ENCODE measurements at places on chromosomes 13 and 19. TPM values are rescaled to one million over a fixed set of nuclear protein-coding genes. Genes with fewer than 3 reads are reported as not detected.

DNA sequence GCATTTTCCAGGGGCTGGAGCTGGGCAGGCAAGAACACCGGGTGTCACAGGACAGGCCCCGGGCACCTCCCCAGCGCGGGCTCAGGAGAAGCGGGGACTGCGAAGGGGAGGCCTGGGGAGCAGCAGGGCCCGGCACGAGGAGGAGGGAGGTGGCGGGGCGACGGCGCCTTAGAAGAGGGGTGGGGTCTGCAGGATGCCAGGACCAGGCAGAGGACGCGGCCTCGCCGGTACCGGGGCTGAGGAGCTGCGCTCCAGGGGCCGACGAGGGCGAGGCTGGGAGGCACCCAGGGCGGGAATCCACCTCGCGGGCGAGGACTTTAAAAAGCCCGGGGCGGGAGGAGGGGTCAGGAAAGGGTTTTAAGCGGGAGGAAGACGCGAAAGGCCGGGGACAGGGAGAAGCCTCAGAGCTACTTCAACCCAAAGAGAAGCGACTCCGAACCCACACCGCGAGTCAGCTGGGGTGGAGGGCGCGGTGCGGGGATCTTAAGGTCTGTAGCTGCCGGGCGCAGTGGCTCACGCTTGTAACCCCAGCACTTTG lies 665 bp downstream of the ZNF347 start:
- H3K36me3 ChIP-seq, result no peaks in the 10 kb centered on the region
- peaks cover 12% of the 10 kb centered on the region for H3K4me1 ChIP-seq
- H3K27me3 ChIP-seq, result no peaks in the 10 kb centered on the region
- peak; percentile 69 for DNase-seq
- no peak overlapping the region for H3K27ac ChIP-seq
- peak overlapping the region; percentile 94 for H3K4me3 ChIP-seq

DNA sequence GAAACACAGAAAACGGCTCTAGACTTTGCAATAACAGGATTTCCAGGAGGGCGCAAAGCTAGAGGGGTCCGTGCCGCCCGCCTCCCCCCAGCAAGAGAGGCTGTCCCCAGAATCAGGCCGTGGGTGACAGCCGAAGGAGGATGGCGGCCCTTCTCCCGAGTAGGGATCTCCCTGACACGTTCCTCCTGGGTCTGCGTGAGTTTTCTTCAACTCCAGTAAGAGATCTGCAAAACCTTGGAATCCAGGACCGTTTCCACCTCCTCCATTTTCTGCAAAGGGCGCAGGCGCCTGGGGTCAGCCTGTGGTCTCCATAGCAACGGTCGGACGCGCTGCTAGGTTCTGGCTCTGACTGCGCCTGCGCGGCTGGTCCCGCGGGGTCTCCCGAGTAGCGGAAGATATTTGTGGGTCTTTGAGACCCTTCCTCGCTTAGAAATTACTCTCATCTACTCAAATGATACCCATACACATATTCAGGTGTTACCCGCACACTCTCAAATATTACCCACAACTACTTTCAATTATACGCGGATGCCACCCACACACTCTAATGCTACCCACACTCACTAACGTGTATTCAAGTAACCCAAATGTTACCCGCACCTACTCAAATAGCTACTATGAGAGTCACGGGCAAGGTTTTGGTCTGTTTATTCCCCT lies 2.1 kb downstream of the PNMA8C start:
- peak overlapping the region; percentile 78 for H3K4me3 ChIP-seq
- DNase-seq, result peak; percentile 89
- H3K36me3 ChIP-seq, result no peaks in the 10 kb centered on the region
- H3K27ac ChIP-seq, result no peak overlapping the region

The LILRB1 gene
- not detected for total RNA-seq

The EFNA2 gene
- total RNA-seq, result not detected

The MCF2L gene
- total RNA-seq, result not detected

GRCh38 chr13:51502153-51502651 lies 49.4 kb upstream of the INTS6 start:
- peak; percentile 68 for DNase-seq
- H3K4me1 ChIP-seq, result peaks cover 16% of the 10 kb centered on the region
- peak overlapping the region; percentile 53 for H3K27ac ChIP-seq
- H3K27me3 ChIP-seq, result no peaks in the 10 kb centered on the region
- H3K36me3 ChIP-seq, result no peaks in the 10 kb centered on the region

The GJB6 gene
- total RNA-seq, result not detected

The SERPINE3 gene
- not detected for total RNA-seq

All from GM23248 (cell line).